ENCODE measurements at places on chromosomes 13 and 19.

DNA sequence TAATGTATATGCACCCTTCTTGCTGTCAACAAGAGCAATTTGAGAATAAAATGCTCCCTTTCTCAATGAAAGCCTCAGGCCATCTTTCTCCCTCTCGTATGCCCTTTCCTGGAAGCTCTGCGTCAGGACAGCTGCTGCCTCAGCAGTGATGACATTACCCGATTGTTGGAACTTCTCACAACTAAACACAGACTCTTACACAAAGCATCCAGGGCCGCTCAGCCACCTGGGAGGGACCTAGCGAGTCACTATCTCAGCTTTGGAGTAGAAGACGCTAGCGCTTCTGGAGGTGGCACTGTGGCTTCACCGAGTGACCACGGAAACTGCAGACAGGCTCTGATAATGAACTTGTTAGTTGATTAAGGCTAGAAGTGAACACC lies 153.2 kb upstream of the SOX1 start:
- DNase-seq: no peak

GRCh38 chr19:13260883-13261653 lies 110.9 kb downstream of the IER2 start:
- no peak for DNase-seq

- DNase-seq: no peak
These were observed 33.0 kb downstream of the XPO4 start for GRCh38 chr13:20869540-20869939.

DNA sequence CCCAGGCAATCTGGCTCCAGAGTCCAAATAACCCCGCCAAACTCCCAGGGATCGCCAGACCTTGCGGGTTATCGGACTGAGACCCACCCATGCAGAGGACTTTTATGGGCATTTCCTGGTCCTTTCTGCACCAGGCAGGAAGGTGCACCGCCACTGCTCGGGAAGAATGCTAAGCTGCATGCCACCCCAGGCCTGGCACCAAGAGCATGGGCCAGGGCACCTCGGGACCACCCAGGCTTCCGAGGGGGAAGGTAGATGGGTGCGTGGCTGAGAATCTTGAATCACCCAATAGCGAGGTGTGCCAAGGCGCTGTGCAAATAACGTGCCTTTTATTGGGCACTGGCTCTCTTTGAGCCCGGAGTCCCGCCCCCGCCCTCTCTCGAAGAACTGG lies 422 bp upstream of the ZNF575 start:
- no peak for DNase-seq

DNA sequence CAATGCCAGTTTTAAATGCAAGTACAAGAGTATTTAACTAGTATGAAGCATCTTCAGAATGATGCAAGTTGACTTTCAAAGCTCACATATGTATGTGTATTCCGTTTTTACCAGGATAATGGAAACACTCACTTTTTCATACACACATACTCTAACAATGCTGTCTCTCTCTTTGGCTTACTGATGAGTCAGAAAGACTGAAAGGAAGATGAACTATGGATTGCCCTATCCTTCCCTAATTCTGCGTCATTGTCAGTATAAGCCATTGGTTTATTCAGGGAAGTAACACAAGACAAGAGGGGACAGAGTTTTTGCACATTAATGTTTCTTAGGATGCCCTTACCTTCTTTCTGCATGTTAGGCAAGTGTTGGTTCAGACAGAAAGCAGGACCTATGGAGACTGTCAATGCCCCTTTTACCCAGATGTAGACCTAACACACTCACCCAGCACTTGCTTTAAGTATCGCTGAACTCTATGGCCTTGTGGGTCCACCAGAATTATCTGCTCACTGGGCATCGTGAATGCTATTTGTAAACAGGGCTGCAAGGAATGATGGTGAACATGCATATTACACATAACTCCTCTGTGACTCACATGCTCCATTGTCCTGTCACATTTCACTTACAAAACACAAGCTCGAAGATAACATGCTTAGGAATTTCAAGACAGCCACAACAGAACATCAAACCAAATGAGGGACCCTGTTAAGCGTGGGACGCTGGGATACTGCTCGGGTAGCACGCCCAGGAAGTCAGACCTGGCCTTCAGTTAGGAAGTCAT lies 10.0 kb upstream of the OXGR1 start:
- DNase-seq: no peak

GRCh38 chr13:76619631-76620030 lies 266.6 kb downstream of the KCTD12 start:
- DNase-seq: no peak

DNA sequence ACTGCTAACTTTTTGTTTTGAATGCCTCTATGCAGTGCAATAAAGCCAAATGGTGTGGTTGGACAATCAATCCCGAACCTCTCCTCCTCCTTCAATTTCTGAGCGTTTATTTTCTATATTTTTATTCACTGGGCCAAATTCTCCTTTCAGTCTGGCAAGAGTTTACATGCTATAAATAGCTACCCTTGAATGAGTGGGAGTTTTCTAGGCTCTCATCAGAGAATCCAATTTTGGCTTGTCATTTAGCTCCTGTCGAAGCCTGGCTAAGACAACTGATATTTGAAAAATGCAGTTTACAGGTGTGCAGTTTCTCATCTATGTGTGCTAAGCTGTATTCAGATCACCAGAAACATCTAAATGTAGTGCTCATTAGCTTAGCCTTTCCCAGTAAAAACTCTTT lies 61.8 kb downstream of the OLFM4 start:
- no peak for DNase-seq

DNA sequence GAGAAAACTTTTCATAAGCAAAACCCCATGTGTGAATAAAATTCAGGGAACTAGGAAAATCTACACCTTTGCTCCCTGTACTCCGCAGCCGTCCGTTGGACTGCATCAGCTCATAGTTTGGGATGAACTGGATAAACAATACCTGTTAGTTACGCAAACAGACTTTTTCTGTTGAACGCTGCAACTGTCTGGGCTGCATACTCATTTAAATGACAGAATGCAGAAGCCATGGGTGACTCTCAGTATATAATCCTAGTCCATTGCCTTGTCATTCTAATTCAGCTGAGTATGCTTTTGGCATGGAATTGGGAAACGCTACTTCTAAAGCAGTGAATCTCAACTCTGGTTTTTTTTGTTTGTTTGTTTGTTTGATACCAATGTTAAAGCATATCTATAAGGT lies 151.6 kb downstream of the SLITRK1 start:
- DNase-seq: no peak

GRCh38 chr13:73850104-73850873 lies 283.9 kb downstream of the KLF12 start:
- DNase-seq: no peak

- DNase-seq: no peak
These were observed 171.9 kb upstream of the GPR12 start for GRCh38 chr13:26932465-26932864.

- DNase-seq: no peak
These were observed 13.2 kb downstream of the MAP3K10 start for GRCh38 chr19:40204381-40204780.

- DNase-seq: no peak
These were observed 810 bp downstream of the ZNF627 start for GRCh38 chr19:11598103-11598483.

DNA sequence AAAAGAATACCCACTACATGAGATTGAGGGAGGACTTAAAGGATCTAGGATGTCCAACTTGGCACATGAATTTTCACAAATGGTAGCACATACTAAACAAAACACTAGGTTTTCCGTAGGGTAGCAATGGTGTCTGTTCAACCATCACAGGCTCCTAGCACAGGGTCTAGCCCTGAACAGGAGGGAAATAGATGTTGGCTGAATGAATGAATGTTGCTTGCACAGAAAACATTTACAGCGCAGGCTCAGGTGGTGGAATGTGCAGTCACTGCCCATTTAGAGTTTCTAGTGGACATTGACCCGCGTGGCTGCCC lies 1.9 kb upstream of the MYCBP2 start:
- no peak for DNase-seq

- no peak for DNase-seq
These were observed 5.0 kb upstream of the GZMM start for GRCh38 chr19:538641-539428.

- no peak for DNase-seq
These were observed 1445.4 kb downstream of the EFNB2 start for GRCh38 chr13:105089858-105090643.

DNA sequence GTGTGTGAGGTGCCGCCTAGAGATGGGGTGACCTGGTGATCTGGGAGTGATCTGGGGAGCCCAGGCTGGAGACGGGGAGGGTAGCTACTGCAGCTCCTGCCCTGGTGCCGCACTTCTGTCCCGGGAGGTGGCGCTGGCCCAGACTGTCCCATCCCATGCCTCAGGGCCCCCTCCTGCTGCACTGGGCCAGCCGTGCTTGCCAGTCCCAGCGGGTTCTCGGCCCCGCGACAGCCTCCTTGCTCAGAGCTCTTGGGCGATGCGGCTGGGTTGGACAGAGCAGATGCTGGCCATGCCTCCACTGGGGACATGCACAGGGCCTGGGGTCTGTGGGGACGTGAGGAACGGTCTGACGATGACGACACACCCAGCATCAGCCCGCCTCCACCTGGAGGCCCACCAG lies 2.5 kb downstream of the RAX2 start:
- DNase-seq: no peak

DNA sequence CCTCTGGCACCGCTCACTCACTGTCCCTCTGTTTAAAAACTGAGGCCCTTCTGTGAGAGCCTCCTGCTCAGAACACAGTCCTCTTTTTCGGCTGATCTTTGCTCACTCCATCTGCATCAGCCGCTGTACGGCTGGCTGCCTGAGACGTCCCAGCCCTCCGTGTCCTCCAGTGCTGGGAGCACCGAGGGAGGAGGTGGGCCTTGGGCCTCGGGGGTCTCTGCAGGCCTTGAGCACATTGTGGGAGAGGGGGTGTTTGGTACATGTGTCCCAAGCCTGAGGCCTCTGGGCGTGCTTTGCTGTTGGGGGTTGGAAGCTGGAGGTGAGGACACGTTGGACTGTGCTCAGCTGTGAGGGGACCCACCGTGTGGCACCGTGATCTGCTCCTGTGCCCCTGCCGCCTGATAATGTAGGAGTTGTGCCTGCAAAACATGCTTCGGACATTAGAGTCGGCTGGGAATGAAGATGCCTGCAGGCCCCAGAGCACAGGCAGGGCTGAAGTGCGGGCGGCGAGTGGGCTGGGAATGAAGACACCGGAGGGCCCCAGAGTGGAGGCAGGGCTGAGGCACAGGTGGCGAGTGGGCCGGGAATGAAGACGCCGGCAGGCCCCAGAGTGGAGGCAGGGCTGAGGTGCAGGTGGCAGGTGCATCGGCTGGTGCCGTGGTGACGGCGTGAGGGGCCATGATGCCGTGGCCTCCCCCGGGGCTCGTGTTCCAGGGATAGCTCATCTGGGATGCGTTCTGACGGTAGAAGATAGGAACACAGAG lies 30.6 kb downstream of the MCF2L start:
- no peak for DNase-seq

- no peak for DNase-seq
These were observed 276.8 kb downstream of the KCNRG start for GRCh38 chr13:50292081-50292480.

- DNase-seq: no peak
These were observed 289.2 kb downstream of the EFNB2 start for GRCh38 chr13:106246242-106246641.

DNA sequence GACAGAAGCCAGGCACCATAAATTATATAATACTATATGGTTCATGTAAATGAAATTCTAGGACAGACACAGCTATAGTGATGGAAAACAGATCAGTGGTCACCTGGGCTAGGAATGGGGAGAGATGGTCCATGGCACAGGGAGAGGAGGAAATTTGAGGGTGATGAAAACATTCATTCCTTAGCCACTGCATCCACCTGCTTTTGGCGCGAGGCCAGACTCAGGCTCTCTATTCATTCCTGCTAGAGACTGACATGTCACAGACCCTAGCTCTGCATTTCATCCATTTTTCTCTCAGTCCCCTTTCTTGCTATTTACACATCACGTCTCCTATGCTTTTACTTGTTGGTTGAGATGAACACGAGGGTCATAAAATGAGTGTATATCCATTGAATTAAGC lies 628.3 kb upstream of the SLC10A2 start:
- DNase-seq: no peak

DNA sequence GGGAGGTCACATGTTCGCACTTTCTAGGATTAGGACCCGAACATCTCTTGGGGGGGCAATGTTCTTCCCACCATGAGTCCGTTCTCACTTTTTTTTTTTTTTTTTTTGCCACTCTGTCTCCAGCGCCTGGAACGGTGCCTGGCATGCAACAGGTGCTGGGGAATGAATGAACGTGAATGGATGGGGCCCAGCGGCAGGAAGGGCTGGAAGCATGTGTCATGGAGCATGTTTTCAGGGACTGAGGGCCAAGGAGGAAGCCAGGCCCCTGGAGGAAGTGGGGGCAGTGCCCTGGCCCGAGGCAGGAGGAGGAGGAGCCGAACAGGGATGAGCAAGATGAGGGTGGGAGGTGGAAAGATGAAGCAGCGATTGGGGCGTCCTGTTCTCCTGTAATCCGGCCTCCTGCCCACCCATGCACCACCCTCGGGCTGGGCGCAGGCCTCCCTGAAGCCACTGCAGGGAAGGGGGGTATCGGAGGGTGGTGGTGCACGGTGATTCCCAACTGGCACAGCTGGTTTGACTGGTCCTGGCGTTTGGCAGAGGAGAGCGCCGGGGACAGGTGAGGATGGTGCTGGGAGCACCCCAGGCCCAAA lies 8.8 kb upstream of the SULT2B1 start:
- DNase-seq: no peak

GRCh38 chr19:46546194-46546896 lies 50.7 kb upstream of the PNMA8B start:
- no peak for DNase-seq

DNA sequence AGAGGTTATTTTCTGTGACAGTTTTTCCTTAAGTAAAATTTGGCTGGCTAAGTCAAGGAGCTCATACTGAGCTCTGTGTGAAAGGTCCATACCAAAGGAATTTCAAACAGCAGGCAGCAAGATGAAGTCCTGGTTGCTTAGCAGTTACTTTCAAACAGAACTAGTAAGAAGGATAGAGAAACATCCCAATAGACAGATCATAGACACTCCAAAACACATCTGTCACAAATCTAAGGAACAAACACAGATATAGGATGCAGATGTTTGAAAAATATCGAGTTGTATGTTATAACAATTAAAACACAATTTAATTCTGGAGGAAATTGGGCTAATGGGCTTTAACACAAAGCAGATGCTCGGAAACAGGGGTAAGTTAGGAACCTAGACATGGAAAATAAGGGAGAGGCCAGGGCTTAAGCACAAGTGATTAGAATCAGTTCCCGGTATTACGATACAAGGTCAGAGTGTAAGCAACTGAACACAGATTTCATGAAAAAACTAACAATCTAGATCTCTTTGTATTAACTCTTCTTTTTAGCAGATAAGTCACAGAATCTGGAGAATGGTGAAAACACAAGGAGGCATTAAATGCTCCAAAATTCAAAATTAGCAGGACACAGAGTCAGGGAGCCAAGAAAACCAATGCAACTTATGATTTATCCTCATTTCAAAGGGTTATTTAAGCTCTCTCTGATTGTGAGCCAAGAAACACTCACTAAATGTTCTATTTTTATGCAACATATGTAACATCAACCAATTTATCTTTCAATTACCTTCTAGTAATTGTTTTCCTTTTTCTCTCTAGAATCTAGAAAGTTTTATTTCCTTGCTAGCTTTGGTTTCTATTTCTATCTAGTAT lies 1992.9 kb upstream of the PCDH20 start:
- DNase-seq: no peak
